ENCODE measurements at places on chromosomes 1 and 21.

- no peak for DNase-seq
These were observed 3.9 kb upstream of the ZBED6 start for GRCh38 chr1:203791498-203791897.

DNA sequence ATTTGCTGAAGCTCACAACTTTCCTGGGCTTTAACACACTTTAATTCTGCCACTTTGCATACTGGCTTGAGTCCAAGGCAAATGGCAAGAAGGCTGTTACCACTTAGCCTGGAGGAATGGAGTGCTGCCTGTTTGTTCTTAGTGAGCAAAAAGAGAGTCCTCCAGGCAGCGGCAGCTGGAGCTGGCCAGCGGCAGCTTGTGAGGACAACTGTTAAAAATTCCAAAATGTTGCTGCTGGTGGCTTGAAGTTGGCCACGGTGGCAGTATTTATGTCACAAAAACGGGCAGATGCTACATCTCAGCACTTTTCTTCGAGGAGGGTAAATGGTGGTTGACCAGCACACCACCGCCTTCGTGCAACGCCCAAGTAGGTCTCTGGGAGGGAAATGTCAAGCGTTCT lies 27.3 kb downstream of the STPG1 start:
- no peak for DNase-seq

- no peak for DNase-seq
These were observed 265.1 kb downstream of the LRRC40 start for GRCh38 chr1:69940231-69940630.

- DNase-seq, result no peak
These were observed 6.2 kb downstream of the KDM5B start for GRCh38 chr1:202802034-202802433.

DNA sequence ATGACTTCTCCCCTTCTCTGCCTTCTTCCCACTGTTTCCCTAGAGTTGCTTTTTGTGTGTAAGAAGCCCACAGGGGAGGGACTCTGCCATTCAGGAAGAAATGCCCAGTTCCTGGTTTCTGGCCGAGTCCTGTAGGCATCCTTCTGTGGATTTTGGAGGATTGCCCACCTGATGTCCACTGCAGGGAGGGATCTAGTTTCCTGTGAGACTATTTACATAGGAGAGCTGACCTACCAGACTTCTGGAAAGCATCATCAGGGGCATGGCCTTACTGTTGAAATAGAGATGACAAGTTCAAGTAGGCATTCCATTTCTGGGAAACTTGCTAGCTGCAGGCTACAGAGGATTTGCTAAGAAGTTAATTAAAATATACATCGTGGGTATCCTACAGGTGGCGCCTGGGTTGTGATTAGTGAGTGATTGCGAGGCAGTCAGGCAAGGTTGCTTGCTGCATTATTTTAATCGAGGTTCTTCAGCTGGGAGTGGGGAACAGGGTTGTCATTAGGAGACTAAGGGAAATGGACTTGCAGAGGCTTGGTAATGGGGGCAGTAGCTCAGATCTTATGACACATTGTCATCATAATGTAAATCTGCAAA lies 148.7 kb downstream of the HHAT start:
- no peak for DNase-seq

DNA sequence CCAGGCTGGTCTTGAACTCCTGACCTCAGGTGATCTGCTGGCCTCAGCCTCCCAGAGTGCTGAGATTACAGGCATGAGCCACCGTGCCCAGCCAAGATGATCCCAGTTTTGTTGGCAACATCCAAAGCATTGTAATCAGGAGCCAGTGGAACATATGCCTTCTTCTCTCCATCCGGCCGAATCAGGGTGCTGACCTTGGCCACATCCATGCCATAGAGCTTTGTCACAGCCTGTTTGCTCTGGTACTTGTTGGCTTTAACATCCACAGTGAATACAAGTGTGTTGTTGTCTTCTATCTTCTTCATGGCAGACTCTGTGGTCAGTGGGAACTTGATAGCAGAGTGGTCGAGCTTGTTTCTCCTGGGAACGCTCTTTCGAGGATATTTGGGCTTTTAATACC lies 17.1 kb downstream of the TNFRSF8 start:
- DNase-seq, result no peak

DNA sequence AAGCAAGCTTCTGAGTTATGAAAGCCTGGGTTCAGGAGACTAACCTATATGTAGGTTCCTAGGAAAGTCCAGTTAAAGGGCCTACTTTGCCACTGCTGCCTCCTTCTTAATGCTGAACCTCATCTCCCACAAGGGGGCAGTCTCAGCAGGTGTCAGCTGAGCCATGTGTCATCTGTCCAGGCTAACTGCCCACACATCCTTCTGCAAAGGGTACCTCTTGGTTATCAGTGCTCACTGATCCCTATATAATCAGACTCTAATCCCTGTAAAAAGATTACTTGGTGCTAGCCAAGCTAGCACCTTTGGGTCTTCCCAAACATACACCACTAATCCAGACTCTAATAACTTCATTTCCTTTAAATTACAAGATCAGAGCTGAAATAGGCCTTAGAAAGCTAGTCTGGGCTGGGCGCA lies 9.0 kb downstream of the PRDX1 start:
- DNase-seq, result no peak

GRCh38 chr1:167246971-167247370 lies 26.3 kb downstream of the POU2F1 start:
- DNase-seq, result no peak

GRCh38 chr1:87684713-87685205 lies 356.1 kb downstream of the LMO4 start:
- DNase-seq, result no peak

- DNase-seq, result no peak
These were observed 49.8 kb downstream of the ARHGEF16 start for GRCh38 chr1:3504151-3504821.

GRCh38 chr1:45660336-45660735 lies 26.0 kb downstream of the GPBP1L1 start:
- no peak for DNase-seq

DNA sequence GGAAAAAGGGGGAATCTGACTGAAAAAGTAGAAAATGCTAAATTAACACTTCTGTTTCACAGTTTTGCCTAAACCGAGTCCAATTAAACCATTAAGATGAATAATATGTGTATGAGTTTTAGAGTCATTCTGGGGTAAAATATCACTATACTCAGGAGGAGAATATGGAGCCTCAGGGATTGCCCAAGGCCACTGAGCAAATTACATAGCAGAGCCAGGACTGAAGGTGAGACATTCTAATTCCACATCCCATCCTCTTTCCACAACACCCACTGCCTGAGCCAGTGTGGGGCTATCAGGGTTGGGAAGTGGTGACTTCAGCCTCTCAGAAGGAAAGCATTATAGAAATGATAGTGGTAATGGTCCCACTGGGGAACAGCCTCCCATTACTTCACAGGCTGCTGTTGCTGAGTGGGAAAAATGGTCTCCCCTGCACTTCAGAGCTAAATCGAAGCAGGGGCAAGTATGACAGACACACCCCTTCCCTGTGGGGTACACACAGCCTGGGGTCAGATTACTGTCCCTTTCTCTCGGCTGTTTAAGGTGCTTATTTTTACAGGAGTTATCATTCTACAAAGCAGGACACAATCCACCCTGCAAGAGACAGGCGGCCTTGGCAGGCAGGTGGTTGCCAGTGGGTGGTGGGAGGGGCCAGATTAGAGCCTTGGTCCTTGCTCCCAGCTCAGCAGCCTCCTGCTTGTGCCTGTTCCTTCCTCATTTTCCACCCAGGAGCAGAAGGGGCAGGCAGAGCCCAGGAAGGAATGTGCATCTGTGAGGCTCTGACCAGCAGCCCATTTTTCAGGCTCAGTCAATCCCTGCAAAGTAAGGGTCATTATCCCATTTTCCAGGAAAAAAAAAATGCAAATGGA lies 9.5 kb upstream of the BCAR3 start:
- DNase-seq, result no peak

DNA sequence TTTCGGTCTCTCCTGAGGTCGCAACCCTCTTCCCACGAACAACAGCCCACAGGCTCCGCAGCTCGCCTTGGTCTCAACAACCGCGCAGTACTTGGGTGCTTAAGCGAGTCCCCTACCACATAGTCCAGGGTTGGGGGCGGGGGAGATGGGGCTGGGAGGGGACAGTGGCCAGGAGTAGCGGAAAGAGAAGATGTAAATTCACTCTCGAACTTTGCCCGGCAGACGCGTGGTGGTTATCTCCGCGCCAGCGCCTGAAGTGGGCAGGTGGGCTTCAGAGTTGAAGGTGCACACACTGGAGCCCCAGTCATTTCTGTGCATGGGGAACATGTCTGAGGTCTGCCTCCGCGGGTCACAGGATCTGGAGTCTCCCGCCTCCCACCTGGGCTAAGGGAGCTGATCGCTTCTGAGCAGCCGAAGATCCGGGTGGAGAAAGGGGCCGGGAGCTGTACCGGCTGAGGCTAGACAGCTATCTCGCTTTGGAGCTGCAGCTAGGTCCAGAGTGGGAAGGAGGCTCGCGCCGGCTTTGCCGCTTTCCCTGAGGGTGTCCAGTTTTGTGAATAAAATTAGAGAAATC lies 4.3 kb upstream of the FOXD2 start:
- no peak for DNase-seq

DNA sequence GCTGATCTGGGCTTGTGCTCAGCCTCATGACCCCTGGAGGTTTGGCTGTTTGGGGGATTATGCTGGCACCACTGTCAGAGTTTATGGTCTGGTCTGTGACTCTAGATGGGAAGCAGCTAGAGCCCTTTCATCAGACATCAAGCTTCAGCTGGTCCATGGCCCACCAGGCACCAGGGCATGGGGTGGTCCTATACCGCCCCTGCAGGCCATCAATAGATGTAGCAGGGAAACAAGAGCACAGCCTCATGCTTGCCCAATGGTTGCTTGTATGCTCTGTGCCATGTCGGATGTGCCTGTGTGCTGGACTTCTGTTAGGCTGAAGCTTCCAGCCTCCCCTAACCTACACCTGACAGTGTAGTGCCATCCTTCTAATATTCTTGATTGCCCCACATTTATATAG lies 71.1 kb upstream of the CD34 start:
- DNase-seq, result no peak

DNA sequence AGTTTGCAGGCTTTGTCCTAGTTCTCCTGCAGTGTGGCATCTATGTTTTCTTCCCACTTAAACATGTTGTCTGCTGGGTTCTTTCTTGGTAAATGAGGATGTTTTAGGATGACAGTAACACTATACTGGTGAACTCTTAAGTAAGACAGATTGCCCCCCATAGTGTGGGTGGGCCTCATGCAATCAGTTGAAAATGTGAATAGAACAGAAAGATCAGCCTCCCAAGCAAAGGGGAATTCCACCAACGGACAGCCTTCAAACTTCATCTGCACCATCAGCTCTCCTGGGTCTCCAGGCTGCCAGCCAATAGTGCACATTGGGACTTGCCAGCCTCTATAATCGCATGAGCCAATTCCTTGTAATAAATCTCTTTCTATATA lies 10.7 kb upstream of the TARBP1 start:
- no peak for DNase-seq

DNA sequence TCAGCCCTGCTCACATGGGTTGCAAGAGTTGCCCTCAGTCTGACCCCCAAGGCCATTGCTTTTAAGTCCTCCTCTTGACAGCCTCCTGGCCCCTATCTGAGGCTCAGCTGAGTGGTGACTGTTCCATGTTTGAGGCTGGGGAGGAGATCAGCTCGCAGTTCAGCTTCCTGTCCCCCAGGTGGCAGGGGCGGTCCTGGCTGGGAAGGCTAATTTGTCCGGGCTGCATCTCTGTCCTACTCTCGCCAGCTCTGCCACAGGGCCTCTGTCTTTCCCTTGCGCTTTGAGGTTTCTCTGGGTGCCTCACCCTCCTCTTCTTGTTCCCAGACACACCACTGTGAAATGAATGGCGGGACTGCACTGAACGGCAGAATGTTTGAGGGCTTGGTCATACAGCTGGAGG lies 157.3 kb downstream of the KCNJ6 start:
- no peak for DNase-seq

DNA sequence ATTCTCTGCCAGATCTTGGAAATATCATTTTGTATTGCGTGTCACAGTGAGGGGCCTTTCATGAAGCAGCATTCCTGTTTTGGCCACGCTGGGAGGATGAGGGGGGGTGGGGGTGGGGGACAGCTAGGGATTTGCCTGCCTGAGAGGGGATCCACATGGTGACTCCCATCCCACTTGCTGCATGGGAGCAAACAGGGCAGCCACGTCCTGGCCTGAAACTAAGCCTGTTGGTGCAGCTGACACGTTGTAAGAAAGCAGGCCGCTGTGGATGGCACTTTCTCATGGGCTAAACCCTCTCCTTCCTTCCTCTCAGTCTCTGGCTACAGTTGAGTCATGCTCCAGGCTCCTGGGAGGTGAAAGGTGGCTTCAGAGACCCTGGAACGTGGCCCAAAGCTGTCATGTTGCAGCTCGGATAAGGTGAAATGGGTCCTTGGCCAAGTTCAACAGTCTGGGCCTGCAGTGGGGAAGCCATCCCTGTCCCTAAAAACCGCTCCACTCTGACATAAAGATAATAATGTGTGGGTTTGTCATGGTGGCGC lies 346.7 kb upstream of the VAMP3 start:
- no peak for DNase-seq

DNA sequence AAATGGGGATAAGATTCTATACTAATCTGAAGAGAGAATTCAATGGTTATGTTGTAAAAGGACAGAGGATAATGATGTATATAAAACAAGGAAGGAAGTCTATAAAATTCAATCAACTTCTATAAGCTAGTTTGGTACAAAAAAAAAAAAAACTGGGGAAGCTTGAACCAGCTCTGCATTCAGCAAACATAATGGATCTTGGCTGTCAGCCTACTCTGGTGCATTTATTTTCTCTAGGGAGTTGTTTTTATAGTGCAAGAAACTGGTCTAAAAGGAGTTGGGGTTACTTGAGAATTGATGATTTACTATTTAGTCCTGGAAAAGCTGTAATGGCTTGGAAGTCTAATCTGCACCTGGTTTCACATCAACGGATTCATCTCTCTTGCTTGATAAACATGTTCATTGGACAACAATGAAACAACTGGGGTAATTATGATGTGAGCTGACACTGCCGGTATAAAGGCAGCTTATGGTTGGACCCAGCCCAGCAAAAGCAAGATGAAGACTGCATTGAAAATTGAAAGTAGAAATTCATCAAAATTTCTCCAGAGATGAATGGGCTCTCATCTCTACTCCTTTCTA lies 199.4 kb upstream of the NRIP1 start:
- DNase-seq, result no peak

DNA sequence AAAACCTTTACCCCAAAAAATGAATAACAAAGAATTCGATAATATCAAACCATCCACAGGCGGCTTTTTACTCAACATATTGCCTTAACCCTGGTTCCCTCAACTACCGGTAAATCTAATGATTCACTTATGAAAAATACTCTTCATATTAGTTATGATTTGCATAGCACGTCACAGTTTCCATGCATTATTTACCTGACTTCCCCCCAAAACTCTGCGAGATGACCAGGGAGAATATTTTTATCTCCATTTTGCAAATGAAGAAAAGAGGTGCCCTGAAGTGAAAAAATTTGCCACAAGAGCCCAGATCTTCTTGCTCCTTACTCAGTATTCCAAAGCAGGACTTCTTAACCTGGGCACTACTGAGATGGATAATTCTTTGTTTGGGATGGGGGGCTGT lies 2.9 kb downstream of the JAK1 start:
- no peak for DNase-seq

- DNase-seq, result no peak
These were observed 119.2 kb downstream of the GALNT2 start for GRCh38 chr1:230186003-230186863.

- no peak for DNase-seq
These were observed at the start of gene ITGB2 for GRCh38 chr21:44920694-44921604. Gene ITGB2, minus strand, starts transcription at chr21:44920899. Its CDS starts 10,117 bp downstream, at chr21:44910782.

- no peak for DNase-seq
These were observed 13.7 kb downstream of the PSMA5 start for GRCh38 chr1:109412551-109412950.

GRCh38 chr21:43684424-43684823 lies 25.1 kb downstream of the RRP1B start:
- DNase-seq, result no peak

- no peak for DNase-seq
These were observed 10.2 kb downstream of the MAP7D1 start for GRCh38 chr1:36166136-36166535.
